ENCODE measurements at places on chromosomes 1 and 21.

- no peak for DNase-seq
Observed at GRCh38 chr1:1281533-1282321, 1.5 kb downstream of the SCNN1D start.

GRCh38 chr1:12851779-12852178, 3.3 kb upstream of the HNRNPCL1 start:
- no peak for DNase-seq

DNA sequence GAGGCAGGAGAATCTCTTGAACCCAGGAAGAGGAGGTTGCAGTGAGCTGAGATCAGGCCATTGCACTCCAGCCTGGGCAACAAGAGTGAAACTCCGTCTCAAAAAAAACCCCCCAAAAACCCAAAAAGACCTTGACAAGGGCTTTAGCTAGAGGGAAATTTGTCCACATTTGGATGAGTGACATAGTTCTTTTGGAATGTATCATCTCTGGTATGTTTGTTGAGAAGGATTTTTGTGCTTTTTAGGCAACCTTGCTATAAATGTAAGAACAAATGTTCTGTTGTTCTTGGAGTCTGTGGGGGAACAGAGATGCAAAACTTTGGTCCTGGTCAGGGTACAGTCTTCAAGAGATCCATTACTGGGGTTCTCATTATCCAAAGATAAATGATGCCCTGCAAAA, 28.9 kb downstream of the INAVA start:
- no peak for DNase-seq

DNA sequence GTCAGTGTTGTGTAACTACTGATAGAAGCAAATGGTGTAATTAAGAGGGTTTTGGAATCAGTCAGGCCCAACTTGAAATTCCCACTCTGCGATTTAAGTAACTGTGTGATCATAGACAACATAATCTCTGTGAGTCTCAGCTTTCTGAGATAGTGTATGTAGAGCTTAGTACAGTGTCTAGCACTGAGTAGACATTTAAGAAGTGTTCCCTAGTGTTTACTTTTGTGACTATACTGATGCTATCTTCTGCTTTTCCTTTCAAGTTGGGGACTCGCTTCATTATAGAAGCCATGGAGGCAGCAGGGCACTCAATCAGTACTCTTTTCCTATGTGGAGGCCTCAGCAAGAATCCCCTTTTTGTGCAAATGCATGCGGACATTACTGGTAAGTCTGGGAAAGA, 147.7 kb upstream of the HOOK1 start:
- no peak for DNase-seq

DNA sequence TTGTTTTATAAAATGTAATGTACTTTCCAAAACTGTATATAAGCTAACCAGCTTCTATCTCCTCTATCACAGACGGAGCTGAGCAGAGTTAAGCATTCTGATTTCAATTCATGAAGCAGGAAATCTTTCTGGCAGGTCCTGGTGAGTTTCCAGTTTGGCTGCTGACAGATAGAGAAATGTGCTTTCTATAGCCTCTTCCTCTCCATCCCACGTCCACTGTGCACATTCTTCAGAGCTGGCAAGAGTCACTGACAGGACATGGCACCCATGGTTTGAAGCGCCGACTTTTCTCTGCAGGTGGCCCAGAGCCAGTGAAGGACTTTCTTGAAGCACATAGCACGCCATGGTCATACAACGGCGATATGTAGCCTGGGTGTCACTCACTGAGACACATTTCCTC, 52.3 kb upstream of the POU2F1 start:
- no peak for DNase-seq

GRCh38 chr1:9537863-9538668, 1.2 kb upstream of the SLC25A33 start:
- DNase-seq, result no peak

GRCh38 chr1:234837713-234838112, 227.7 kb upstream of the IRF2BP2 start:
- no peak for DNase-seq

- no peak for DNase-seq
Observed at GRCh38 chr1:205922806-205923205, 20.4 kb downstream of the SLC26A9 start.

GRCh38 chr21:44801468-44802395, at the start of gene UBE2G2:
UBE2G2 (minus strand) TSS chr21:44801820; CDS start chr21:44801748, 72 bp downstream.
- DNase-seq, result peak; percentile 82

GRCh38 chr21:38350684-38351083, 93.9 kb downstream of the KCNJ15 start:
- DNase-seq, result peak; percentile 31

- no peak for DNase-seq
Observed at GRCh38 chr1:78864175-78864574, 142.4 kb downstream of the ADGRL4 start.

DNA sequence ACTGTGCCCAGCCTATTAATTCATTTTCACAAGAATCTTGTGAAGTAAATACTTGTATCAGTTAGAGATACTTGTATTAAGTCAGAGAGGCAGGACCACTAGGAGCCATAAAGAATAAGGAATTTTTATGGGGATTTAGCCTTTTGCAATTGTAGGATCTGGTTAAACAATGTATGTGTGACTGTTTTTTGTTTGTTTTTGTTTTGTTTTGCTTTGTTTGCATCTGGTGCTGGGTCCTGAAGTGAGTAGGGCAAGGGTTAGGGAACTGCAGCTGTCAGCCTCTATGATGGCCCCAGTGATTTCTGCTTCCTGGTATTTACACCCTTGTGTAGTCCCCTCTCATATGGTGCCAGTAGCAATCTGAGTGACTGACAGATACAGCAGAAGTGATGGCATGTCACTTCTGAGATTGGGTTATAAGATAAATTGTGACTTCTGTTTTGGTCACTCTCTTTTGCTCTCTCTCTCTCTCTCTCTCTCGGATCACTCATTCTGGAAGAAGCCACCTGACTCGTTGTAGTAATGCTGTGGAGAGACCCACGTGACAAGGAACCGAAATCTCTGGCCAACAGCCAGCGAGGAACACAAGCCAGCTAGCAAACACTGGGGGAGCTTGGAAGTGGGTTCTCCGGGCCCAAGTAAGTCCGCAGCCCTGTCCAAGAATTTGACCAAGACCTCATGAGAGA, 96.2 kb upstream of the MARK1 start:
- DNase-seq, result no peak

DNA sequence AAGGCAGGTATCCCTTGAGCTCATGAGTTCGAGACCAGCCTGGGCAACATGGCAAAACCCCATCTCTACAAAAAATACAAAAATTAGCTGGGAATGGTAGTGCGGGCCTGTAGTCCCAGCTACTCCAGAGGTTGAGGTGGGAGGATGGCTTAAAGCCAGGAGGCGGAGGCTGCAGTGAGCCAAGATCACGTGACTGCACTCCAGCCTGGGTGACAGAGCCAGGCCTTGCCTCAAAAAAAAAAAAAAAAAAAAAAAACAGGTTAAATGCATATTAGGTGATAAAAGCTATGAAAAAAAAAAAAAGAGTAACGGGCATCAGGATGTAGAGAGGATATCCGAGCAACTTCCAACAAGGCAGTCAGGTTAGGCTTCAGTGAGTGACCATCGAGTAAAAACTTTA, 2.8 kb upstream of the SRRM1 start:
- no peak for DNase-seq

DNA sequence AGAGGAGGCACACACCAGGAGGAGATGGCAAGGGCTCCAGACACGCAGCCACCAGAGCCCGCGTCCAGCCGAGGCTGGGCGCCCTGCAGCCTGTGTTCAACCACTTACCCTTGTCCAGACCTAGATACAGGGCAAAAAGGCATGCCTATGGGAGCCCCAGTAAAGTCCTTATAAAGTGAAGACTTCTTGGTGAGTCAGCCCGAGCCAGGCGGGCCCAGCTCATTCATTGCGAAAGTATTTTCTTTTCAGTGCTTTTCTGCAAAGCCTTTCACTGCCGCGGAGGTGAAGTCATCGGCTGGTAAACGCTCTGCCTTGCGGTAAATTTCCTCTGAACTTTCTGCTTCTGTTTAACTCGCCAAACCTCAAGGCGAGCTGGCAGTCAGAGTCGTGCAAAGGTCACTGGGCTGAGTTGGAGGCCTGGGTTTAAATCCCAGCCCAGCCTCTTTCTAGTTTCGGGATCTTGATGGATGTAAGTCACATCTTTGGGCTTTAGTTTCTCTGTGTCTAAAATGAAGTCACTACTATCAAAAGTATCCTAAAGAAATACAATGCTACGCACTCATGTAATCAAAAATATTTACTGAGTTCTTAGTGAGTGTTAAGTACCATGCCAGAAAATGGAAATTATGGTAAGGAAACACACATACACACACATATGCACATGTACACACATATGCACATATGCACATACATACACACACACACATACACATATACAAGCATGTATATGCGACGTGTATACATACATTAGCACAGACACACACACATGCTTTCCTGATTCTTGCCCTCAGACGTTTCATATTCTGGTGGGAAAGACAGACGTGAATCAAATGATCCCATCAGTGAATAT, 54.7 kb upstream of the IFFO2 start:
- DNase-seq, result no peak

DNA sequence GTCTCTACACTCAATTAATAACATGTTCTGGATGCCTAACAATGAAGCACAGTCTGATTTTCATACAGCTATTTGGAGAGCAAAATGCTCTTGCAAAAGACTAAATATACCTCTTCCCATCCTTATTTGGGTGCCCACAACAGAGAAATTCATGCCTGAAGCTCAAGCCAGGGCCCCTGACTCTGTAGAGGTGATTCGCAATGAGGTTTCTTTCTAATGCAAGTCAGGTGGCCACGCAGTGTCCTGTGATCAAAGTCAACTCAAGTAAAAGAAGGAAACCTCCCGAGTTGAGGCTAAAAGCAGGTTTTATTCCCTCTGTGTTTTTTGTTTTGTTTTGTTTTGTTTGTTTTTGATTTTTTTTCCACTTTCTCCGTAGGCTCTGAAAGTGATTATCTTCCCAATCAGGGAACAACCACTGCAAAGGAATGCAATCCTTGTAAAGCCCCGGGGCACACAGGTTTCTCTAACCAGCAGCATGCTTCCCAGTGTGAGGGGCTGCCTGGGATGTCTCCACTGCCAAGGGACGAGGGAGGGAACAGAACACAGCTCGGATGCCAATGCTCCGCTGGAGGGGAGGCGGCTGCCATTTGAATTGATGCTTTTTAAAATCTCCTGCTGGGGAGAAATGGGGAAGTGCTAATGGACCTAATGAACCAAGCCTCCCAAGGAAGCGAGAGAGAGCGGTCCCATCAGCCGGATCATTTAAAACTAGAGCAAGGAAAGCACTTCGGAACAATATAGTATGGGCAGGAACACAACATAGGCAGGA, 73.8 kb upstream of the SSX2IP start:
- no peak for DNase-seq
